Fibroblast of skin of back (primary cell): ENCODE measurements at places on chromosomes 7 and 10.
A peak's percentile ranks its signal among the peaks of the same experiment; 100 is the strongest.

DNA sequence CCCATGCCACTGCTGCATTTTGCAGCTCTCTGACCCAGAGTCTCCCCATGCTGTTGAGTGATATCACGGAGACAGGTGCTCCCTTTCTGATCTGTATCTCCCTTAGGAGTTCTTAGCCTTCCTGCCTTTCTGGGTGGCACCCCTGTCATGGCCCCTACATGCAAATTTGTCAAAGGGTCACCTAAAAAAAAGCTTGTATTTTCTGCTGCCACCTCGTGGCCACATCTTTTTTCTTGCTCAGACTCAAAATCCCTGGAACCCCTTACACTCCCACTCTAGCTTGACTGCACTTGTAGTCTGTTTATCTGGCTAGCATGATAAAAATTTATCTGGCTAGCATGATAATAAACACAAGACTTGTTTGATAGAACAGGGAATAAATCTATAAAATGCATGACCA, 809.1 kb downstream of the SORCS1 start:
- peak; percentile 0 for DNase-seq

DNA sequence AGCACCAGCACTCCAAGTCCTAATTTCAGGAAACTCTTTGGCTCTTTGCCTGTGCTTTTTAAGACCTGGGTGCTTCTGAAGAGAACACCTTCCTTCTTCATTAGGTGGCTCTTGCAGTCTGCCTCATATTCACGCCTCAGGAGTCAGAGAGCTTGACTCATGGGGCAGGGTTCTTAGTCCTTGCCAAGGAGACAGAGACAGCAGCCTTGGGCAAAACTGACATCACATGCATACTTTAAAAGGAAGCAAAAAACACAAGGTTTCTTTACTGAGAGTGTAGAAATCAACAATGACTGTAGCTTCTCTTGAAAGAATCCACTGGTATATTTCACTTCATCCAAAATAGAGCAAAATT, 780.6 kb downstream of the INHBA start:
- DNase-seq: peak; percentile 94

DNA sequence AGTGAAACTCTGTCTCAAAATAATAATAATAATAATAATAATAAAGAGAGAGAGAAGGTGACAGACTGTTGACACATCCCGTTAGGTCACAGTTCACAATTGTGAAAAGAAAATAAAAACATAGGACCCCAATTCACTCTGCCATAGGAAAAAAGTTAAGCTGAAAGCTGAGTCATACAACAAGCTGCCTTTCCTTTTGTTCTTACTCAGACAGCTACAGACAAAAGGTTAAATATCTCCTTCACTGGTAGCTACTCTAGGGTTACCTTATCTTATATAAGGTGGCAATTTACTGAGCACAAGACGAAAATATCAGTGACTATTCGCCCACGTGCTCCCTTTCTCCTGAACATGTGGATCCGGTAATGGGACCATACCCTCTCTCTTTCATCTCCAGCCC, 17.5 kb downstream of the TUBAL3 start:
- no peak for DNase-seq

- no peak for DNase-seq
Measured at GRCh38 chr7:50164559-50165170, 71.6 kb upstream of the ZPBP start.

GRCh38 chr7:105760551-105761447, 115.6 kb downstream of the ATXN7L1 start:
- peak; percentile 13 for DNase-seq

DNA sequence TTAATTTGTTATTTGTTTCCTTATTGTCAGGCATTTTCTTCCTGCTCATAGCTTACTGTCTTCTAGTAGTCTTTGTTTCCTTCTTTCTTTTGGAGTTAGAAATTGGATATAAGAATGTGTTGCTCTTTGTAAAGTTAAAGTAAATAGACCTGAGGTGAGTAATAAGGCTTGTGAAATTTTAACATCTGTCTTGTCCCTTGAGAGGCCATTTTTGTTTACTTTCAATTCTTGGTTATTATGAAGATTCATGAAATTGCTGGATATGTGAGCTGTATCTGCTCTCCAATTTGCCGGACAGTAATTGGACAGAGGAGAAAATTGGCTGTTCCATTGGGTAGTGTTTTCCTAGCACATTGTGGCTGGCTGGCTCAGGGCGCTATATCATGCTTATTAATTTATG, 260.7 kb downstream of the EXOC4 start:
- peak; percentile 22 for DNase-seq

GRCh38 chr10:18659819-18660535, 746 bp downstream of the ARL5B start:
- peak; percentile 21 for DNase-seq

DNA sequence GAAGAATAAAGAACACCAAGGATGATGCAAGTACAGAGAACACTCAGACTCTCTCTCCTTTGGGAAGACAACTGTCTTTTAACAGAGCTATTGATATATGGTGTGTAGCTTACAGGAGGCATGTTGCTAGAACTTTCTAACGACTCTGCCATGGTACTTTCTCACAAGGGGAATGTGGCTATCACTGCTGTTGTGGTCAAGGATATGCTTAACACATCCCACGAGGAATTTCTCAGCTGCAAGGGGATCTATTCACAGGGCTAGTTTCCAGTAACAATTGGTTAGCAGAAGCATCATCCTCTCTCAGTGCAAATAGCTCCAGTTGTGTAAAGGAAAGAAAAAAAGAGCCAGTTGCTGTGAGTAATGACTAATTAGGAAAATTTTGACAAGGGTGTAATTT, 826.0 kb downstream of the SORCS1 start:
- peak; percentile 11 for DNase-seq
